ENCODE measurements at places on chromosomes 3 and 15. TPM values are rescaled to one million over a fixed set of nuclear protein-coding genes. Genes with fewer than 3 reads are reported as not detected.

Gene IQCF5
- not detected for polyA plus RNA-seq

Gene PRSS50
- polyA plus RNA-seq, result 3.2 TPM

Gene CACNA2D3
- 1.9 TPM for polyA plus RNA-seq

Gene ACKR4
- 2.2 TPM for polyA plus RNA-seq

Gene HCLS1
- 8.2 TPM for polyA plus RNA-seq

Gene NEDD4
- 13.6 TPM for polyA plus RNA-seq

Gene BHLHE40
- polyA plus RNA-seq, result 45.8 TPM

Gene SOX14
- polyA plus RNA-seq, result not detected

Gene IDH2
- polyA plus RNA-seq, result 241 TPM

Gene PLSCR2
- polyA plus RNA-seq, result 1.7 TPM

Gene GOLGA6L10
- 0.95 TPM for polyA plus RNA-seq

DNA sequence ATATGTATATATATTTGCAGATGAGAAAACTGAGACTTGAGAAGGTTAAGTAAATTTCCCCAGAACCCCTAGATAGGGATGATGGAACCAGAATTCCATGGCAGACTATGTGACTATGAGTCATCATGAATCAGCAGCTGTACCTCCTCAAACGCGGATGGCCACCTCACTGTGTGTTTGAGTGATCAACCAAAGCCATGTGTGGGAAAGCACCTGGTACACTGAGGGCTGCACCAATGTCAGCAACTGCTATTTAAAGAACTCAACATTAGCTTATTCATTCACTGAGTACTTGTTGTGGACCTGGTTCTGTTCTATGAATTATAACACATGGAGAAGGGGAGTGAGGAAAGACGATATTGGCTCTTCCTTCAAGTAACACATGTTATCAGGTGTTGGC lies 377.0 kb downstream of the GAP43 start:
- DNase-seq, result no peak

DNA sequence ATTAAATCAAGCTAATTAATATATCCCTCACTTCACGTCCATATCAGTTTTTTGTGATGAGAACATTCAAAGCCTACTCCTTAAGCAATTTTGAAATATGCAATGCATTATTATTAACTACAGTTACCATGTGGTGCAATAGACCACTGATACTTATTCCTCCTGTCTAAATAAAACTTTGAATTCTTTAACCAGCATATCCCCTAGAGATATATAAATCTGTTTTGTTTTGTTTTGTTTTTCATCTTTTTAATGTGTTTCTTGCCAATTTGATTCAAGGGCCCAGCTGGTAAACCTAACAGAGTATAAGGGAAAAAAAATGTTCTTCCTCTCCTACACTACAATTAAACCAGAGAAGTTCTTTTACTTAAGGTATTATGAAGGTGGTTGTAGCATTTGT lies 524.2 kb downstream of the NAALADL2 start:
- no peak for DNase-seq

- peak; percentile 48 for DNase-seq
Measured at GRCh38 chr15:75156326-75157215, 45.1 kb upstream of the C15orf39 start.

GRCh38 chr15:77607111-77607893 lies 25.4 kb downstream of the LINGO1 start:
- no peak for DNase-seq

GRCh38 chr3:76679541-76679940 lies 360.4 kb upstream of the ROBO2 start:
- DNase-seq, result no peak

GRCh38 chr3:160928183-160928726 lies 172.2 kb downstream of the PPM1L start:
- no peak for DNase-seq

DNA sequence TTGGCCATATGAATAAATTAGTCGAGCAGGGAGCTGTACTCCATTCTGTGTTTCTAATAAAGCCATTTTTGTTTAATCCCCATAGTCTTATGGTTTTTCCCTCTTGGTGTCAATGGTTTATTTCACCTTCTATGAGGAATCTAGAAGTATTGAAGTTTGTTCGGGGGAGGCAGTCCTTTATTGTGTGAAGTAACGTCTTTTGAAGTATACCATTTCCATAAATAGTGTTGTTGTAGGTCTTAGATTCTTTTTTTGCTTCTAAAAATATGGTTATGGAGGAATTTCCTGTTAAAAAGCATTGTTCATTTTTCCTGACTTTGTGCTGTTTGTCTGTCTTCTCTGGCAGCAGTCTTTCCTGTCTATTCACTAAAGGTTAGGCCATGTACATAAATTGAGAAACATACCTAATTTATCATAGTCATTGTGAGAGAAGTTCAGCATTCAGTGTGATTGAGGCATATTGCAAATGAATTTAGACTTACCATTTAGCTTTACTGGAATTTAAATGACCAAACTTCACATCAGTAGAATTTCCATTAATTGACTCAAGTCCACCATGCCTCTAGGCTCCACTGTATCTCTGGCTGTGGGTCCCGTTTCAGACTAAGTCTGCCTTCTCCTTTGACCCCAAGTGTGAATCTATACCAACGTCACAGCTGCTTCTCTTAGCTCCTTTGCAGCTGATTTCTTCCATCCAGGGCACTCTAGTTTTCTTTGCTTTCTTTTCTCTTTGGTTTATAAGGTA lies 37.3 kb downstream of the YEATS2 start:
- DNase-seq, result no peak

- no peak for DNase-seq
Measured at GRCh38 chr3:71341721-71342120, 241.8 kb downstream of the FOXP1 start.

- DNase-seq, result no peak
Measured at GRCh38 chr3:193016437-193016901, 98.8 kb upstream of the MB21D2 start.

- no peak for DNase-seq
Measured at GRCh38 chr3:188348435-188349244, 194.7 kb downstream of the LPP start.

DNA sequence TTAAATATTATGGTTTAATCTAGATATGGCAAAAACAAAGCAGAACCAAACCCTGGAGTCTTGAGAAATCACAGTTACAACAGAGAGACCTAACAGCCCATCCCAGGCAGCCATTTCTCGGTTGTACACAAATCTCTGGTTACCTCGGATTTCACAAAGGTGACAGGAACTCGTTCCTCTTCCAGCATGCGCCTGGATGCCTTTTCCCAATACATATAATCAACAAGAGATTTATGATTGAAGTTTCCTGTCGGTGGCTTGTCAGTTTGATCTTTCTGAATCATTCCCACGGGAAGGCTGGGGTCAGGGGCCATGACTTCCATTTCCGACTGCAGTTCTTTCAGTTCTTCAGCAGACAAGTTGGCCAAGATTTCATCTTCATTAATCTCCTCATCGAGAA lies 445 bp downstream of the LMOD3 start:
- no peak for DNase-seq

DNA sequence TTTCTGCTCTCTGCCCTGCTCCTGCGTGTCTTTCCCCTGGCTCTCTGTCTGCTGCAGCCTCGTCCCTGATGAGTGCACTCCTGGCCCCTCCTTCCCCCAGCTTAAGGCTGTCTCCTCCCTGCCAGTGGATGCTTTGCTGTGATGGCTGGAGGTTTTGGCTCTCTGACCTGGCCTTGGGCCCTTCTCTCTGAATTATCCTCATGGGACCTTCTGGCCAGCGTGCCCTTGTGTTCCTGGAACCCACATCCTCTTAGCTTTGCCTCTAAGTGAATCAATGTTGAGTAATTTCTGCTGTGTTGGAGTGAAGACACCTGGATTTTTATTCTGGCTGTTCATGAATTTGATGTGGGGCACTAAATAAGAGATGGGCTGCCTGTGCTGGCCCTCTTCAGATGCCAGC lies 9.8 kb upstream of the TNFAIP8L3 start:
- DNase-seq, result no peak

DNA sequence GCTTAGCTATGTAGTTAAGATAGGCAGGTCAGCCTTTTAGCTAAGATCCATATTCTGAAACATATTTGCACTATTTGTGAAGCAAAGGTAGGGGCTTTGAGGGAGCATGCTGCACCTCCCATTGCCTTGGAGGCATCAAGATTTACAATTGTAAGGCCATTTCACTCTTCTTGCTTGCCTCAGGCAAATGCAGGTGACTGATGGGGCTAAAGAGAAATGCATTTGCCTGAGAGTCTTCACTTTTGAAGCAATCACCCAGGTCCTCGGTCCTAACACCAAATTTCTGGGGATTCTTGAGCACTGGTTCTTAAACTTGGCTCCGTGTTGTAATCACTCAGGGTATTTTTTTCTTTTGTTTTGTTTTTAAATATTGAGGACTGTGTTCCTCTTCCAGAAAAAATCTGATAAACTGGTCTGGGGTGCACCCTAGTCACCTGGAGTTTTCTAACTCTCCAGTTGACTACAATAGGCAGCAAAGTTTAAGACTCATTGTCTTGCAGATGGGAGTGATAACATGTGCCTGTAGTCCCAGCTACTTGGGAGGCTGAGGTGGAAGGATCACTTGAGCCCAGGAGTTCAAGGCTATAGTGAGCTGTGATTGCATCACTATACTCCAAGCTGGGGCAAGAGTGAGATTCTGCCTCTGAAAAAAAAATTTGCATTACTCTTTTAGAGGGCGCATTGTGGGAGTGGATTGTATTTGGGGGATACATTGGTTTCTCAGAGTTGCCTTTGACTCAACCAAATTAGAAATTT lies 68.1 kb downstream of the EOMES start:
- no peak for DNase-seq

GRCh38 chr3:4963669-4964570 lies 15.3 kb upstream of the BHLHE40 start:
- no peak for DNase-seq

DNA sequence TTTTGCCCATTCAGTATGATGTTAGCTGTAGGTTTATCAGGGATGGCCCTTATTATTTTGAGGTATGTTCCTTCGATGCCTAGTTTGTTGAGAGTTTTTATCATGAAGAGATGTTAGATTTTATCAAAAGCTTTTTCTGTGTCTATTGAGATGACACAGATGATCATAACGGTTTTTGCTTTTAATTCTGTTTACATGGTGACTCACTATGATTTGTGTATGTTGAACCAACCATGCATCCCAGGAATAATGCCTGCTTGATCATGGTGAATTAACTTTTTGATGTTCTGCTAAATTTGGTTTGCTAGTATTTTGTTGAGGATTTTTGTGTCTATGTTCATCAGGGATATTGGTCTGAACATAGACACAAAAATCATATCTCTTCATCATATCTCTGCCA lies 8.3 kb downstream of the GPR156 start:
- no peak for DNase-seq

DNA sequence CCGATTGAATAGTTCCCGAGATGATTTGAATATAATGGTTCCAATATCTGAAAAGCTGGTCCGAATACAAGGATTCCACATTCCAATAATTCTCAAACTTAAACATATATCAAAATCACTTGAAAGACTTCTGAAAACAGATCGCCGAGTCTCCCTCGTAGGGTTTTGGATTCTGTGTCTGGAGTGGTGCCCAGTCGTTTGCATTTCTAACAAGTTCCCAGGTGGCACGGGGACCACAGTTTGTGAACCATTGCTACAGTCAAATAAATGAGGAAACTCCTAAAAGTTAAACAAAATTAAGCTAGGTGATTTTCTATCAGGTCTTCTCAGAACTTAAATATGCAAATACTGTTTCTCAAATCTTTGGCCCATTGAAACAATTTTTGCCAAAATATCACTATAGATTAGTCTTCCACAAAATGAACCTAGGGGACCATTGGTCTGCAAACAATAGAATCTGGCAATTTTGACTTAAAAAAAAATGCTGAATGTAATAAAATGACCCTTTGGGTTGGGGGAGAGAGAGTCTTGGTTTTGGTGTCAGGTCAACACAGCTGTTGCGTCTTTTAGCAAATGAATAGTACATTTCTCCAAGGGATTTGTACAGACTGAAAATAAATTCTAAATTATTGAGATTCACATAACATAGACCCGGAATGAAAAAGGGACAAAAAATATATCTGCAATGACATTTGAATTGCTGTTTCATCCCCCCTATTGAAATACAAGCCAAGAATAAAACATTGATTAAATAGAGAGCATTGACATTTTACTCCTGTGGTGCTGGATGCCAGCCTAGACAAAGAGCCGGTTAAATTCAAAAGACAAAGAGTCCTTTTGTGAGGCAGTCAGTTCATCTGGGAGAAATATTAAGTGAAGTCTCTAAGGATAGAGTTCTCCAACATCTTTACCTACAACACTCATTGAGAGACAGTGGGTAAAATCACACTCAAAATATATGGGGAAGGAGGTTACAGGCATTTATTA lies 175.7 kb upstream of the ADAMTS9 start:
- DNase-seq, result no peak

GRCh38 chr3:13549623-13550422 lies 898 bp downstream of the FBLN2 start:
- no peak for DNase-seq

DNA sequence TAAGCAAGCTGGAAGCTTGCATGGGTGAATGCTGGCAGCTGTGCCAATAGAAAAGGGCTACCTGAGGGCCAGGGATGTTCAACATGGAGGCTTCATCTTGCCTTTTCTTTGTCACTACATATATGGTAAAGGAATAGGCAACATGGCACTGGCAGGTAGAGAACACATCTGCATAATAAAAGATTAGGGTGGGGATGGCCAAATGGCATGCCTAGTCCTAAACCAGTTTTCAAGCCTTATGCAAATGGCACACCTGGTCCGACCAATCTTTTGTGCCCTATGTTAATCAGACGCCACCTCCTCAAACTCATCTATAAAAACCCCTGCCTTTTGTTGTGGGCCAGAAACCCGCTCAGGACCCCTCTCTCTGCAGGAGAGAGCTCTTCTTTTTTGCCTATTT lies 216.8 kb upstream of the PROK2 start:
- no peak for DNase-seq

GRCh38 chr3:112693186-112693585 lies 52.2 kb upstream of the CCDC80 start:
- DNase-seq, result no peak

DNA sequence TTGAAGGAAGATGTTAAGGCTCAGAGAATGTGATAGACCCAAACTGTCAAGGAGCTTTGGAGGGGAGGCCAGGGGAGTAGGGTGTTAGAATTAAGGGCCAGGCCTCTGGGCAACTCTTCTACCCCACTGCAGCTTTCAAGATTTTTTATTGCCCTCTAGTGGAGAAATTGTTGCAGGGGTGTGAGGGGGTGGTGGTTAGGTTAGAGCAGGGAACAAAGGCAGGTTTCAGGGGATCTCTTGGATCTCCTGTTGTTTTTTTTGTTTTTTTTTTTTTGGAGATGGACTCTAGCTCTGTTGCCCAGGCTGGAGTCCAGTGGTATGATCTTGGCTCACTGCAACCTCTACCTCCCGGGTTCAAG lies 1.4 kb upstream of the SEC13 start:
- no peak for DNase-seq

- DNase-seq, result no peak
Measured at GRCh38 chr3:71695000-71695482, 30.2 kb downstream of the EIF4E3 start.

GRCh38 chr3:146511402-146512134 lies 32.8 kb downstream of the PLSCR1 start:
- DNase-seq, result no peak

GRCh38 chr15:33104212-33104611 lies 90.3 kb downstream of the FMN1 start:
- no peak for DNase-seq

DNA sequence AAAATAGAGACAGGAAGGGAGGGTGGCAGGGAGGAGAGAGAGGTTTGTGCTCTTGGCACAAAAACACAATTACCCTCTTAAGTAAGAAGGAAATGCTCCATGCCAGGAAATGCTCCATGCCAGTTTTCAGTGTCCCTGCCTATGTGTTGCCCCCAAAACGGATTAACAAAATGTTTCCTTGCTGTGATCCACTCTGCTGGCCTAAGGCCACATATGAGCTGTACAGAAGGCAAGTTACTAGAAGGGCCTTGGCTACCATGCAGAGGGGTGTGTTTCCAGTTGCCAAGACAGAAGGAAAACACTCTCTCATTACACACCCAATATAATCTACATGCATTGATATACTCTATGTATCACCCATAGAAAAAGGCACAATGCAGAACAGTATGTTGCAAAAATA lies 98.2 kb upstream of the PTPRG start:
- no peak for DNase-seq

Data from renal cortex interstitium (tissue), 15 donors.